ENCODE measurements at places on chromosomes 11 and 22.

- no peak for DNase-seq
Measured at GRCh38 chr11:12218909-12219308, 108.5 kb downstream of the MICAL2 start.

DNA sequence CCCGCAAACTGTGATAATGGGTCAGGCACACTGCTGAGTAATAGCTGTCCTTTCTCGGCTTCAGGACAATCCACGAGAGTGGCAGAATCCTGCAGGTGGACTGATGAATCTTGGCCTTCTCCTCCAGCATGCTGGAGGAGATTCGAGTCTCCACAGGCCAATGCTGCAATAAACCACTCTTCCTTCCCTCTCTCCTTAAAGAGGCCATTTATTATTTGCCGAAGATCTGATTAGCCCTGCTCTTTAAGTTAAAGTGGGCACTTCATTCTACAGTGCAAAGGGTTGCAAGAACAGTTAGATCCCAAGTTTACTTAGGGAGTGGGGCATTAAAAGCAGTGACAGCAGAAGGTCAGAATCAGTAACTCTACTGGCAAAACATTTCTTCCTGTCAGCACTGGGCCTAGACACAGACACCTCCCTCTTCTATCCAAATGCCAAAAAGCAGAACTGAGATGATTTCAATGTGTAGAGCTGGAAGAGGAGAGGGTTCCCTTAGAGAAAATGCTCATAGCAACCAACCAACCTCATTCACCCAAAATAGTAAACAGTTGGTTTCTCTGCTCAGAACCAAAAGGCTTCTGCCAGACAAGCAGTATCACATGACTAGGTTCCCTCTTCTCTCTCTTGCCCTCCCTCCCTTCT is 121.7 kb downstream of the SGSM3 start:
- DNase-seq = peak; percentile 92

DNA sequence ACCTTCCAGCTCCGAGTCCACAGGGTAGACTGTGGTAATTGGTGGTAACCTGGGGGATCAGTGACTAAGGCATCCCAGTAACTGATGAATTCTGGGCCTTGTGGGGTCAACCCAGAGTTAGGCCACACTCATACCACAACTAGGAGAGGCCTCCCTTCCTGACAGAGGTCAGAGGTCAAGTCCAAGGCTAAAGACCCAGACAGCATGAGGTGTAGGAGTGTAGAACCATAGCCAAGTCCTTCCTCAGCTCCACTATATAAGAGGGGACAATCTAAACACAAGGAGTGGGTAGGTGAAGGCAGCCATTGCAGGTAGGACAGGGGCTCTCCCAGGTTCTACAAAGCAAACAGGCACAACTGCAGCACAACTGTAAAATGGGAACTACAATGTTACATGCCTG is 4.6 kb downstream of the AP1B1 start:
- DNase-seq = no peak

- no peak for DNase-seq
Measured at GRCh38 chr11:17443926-17444690, 32.5 kb downstream of the ABCC8 start.

- DNase-seq = no peak
Measured at GRCh38 chr11:60925868-60926267, 1.6 kb downstream of the TMEM132A start.
